ENCODE measurements at places on chromosomes 1 and 21.

GRCh38 chr1:154869351-154870114, 548 bp downstream of the KCNN3 start:
- no peak for DNase-seq

DNA sequence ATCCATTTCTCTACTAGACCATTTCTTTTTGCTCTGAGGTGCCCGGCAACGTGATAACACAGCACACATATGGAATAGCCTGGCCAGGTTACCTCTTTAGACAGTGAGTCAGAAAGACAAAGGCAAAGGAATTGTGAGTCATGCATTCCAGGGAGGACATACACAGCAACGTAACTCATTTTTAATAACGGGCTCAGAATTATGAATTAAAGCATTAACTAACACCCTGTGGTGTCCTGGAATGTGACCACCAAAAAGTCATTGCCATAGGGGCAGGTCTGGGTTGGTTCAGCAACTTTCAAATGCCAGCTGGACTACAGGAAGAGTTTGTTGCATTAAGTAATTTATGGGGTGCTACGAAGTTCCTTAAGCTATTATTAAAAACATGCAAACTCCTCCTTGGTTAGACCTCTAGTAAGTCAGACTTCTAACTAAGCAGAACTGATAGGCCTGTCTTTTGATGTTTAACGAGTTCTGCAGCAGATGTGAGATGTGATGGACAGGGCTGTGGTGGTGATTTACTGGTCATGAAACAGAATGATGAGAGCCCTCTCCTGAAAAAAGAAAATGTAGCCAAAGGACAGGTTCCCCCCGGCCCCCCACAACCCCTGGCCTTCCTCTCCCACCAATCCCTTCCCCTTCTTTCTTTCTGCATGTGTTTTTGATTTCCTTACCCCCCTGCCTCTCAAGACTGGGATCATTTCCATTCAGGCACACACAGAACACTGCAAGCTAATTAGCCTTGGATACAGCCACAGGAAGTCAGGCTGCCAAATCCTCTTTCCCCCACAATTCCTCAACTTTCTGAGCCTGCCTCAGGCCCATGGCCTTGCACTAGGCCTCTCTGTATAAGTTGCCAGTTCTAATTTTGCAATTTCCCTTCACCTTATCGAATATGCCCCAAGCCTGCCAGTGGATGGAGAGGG, 88.9 kb upstream of the HAO2 start:
- no peak for DNase-seq

DNA sequence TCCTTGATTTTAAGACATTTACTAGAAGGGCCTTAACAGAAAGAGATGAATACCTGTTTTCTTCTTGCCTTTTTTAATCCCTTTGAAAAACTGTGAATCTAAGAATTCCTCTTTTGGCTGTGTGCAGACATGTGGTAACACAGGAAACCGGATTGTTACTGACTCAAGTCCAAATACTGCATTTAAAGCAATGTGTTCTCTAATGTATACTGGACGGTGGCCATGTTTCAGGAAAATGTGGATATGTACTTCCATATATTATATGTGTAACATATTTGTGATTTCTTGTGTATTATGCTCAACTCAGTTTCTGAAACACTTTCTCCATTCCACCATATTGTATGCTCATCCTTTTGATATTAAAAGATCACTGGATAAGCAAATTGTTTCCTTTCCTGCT, 185.1 kb downstream of the LRRC7 start:
- no peak for DNase-seq

DNA sequence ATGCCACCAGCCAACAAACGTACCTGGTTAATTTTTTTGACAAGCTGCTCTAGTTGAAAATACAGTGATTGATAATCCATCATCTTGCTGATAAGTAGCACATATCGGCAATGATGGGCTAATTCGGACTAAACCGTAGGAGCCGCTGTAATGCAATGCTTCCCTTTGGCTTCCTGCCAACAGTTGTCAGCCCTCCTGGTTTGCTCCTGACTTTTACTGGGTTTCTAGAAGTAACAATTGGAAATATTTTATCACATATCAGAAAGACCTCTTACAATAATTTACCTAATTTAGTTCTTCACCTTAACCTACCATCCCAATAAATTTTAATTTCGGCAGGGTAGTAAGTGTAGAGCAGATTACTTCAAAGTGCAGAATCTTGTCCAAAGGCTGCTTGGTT, 148.5 kb downstream of the DHRS3 start:
- DNase-seq, result no peak

- DNase-seq, result no peak
Observed at GRCh38 chr1:72140222-72140621, 142.1 kb downstream of the NEGR1 start.

Data from activated T-cell treated with anti-CD3 and anti-CD28 coated beads for 1 hour (primary cell).